ENCODE measurements at places on chromosomes 6 and 20.

DNA sequence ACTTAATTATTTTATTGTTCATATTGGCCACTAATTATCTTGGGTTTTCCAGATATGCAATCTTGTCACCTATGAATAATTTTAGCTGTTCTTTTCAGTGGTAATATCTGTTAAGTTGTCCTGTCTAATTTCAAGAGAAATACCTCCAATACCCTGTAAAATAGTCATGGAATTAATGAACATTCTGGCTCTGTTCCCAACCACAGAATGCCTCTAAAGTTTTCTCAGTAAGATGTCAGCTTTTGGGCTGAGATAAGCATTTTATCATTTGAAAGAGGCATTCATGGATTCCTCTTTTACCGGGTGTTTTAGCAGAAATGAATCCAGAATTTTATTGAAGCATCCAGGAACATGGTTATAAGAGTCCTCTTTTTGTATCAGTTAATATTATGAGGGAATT, 109.3 kb downstream of the WDR27 start:
- no peak for DNase-seq

DNA sequence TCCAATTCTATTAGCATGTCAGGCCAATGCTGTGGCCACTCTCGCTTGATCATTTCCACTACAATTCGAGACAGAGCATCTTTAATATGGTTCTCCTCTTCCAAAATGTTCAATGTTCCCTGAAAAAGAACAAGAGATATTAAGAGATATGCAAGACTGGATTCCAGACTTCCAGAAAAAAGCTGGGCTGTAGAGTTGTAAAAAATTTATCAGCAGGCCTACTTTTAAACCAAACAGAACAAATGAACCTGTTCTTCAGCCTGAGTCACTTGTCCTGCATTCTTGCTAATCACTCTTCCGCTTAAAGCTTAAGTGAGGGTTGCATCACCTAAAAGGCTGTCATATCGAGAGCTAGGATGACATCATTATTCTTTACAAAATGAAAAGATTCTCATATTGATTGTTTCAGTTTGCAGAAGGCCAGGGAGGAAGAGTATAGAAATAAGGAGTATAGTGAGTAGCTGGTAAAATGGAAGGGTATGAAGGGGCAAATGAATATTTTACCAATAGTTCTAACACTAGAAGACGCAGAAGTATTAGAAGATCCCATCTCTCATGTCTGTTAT, 4.9 kb downstream of the XPO5 start:
- no peak for DNase-seq

DNA sequence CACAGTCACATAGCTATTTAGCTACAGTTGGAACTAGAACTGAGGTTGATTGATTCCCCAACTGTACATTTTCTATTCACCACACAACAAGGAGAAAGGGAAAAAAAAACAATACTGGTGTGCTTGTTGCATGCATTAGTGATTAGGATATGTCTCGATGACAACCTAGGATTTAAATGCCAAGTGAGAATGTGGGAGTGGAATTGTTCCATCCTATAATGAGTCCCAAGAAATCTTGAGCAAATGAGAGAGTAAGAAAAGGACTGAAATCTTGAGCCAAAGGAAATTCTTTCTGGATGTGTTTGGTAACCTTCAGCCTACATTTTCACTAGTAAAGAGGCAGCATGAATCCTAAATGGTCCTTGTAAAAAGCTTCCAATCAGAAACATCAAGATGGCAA, 232.7 kb downstream of the HIVEP2 start:
- DNase-seq = no peak

DNA sequence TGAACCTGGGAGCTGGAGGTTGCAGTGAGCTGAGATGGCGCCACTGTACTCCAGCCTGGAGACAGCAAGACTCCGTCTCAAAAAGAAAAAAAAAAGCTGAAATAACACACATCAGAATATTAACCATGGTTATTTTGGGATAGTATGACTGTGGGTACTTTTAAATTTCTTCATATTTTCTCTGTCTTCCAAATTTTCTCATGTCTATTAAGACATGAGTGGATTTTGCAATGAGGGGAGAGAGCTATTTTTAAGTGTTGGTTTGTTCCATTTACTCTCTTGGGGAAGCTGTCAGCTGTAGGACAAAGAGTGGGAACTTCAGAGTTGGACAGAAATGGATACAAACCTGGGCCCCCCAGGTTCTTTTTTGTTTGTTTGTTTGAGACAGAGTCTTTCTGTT, 10.3 kb downstream of the ADISSP start:
- no peak for DNase-seq

GRCh38 chr20:24501764-24502556, 32.5 kb downstream of the SYNDIG1 start:
- peak; percentile 64 for DNase-seq

GRCh38 chr20:9458138-9458796, 56.1 kb upstream of the LAMP5 start:
- no peak for DNase-seq

DNA sequence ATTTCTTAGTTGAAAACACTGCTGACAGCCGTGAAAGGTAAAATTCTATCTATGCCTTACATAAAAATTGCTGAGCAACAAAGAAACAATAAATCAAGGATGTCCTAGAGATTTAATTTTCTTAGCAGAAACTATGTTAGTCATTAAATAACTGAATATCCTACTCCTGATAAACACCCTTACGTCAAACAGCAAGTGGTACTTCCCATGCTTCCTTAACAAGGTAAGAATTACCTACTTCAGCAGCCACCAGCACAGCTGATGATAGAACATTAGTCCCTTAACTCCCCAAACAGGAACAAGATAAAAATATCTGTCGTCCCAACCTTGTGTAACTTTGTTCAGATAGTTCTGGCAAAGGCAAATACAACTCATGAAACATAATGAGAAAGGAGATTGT, 8.7 kb downstream of the SERPINB6 start:
- DNase-seq = no peak

GRCh38 chr20:31669876-31670275, 32.2 kb downstream of the COX4I2 start:
- DNase-seq = no peak

- DNase-seq = no peak
Observed at GRCh38 chr6:52718550-52718949, 44.7 kb downstream of the GSTA2 start.

DNA sequence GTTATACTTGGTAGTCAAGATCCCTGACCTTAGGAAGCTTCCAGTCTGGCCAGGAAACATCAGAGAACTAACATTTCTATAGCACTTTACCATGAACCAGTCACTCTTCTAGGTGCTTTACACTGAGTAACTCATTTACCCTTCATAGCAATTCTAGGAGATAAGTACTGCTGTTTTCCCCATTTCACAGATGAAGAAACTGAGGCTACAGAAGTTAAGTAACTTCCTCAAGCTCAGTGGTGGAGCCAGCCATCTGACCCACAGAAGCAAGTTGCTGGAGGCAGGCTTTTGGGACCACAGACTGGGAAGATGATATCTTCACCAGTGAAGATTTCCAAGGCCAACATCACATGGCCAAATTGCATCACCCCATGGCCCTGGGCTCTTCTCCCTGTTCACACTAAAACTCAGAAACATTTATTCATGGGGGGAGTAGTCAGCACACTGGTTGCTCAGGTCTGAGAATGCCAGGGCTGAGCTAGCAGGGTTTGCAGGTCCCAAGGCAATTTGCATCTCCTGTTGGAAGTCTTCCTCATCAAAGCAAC, 70.3 kb downstream of the UNC5CL start:
- no peak for DNase-seq

DNA sequence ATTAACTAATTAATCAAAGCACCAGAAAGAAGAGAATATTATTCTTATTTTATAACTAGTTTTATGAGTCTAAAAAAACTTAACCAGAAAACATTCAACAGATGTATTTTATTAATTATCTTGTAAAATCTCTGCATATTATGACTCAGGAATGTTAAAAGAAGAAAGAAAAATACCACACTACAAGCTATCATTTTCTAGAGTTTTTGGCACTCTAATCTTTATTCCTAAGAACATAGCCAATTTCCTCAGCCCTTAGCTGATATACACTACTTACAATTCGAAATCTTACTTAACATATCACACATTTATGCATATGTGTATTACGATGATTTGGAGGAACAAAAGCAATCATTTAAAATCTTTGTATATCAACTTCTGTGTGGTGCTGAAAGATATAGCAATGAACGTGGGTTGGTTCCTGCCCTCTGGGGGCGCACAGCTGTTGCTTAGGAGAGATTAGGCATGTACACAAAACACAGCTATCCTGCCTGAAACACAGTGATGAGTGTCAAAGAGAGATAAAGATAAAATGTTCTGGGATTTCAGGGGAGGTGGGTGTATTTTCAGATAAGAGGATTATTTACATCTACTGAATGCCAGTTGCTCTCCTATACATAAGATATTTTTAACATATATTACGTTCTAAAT, 404.5 kb downstream of the SYNE1 start:
- DNase-seq = no peak

- no peak for DNase-seq
Observed at GRCh38 chr6:126811321-126811720, 307.1 kb upstream of the RSPO3 start.

DNA sequence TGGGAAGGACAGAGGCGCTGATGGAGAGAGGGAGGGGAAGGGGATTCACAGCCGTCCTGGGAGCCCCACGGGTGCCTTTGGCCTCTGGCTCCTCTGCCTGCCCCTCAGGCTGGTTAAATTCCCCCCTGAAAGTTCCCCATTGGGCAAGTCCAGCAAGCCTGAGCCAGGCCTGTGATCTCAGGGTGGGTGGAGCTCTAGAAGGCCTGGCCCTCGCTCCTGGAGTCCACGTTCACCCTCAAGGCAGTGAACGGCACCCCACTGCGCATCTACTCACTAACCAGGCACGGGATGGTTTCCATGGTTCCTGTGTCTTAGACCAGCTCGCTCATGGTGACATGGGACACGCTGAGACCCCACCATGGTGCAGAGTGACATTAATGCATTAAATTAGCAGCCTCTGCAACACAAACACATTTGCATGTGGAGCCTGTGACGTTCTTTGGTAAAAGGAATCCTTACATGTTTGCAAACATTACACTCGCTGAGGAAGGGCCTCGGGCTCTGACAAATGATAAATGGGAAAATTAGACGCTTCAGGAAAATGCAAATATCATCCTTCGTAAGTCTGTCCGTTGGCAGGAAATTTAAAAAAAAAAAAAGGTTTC, 452.7 kb downstream of the PREX1 start:
- no peak for DNase-seq

DNA sequence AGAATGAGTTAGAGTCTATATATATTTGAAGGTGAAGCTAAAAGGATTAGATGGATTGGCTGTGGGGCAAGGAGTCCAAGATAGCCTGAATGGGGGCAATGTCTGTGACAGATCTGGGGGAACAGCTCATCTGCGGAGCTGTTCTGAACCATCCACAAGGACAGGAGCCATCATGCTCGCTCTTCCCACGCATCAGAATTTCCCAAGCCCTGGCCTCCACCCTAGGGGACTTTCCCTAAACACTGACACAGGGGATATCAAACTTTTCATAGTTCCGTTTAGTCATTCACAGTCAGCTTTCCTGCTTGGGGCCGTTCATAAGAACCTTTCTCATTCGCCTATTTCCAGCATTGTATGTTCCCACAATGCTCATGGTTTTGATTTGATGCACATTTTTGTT, 37.6 kb upstream of the CCN6 start:
- DNase-seq = no peak

DNA sequence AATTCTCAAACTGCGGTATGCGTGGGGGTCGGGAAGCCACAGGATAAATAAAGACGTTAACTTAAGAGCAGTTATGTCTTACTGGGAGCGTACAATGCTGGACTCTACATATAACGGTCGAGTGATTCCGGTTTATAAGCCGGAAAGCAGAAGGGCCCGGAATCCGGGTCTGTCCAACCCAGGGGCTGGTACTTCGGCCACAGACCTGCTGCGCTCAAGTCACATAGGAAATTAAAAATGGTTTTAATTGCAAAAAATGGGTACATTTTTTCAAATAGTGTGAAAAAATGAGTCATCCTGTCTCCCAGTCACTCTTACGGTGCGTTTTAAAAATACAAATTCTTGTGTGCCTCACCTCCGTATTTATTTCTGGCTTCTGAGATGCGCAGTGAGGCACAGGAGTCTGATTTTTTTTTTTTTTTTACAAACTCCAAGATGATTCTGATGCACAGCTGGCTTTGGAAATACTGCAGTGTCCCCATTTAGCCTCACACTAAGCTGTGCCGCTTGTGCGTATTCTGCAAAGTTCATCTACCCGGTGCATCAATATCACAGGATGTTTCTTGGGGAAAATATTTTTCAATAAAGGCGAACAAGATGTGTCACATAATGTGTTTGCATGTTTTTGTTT, 1.0 kb downstream of the PCIF1 start:
- peak; percentile 47 for DNase-seq

DNA sequence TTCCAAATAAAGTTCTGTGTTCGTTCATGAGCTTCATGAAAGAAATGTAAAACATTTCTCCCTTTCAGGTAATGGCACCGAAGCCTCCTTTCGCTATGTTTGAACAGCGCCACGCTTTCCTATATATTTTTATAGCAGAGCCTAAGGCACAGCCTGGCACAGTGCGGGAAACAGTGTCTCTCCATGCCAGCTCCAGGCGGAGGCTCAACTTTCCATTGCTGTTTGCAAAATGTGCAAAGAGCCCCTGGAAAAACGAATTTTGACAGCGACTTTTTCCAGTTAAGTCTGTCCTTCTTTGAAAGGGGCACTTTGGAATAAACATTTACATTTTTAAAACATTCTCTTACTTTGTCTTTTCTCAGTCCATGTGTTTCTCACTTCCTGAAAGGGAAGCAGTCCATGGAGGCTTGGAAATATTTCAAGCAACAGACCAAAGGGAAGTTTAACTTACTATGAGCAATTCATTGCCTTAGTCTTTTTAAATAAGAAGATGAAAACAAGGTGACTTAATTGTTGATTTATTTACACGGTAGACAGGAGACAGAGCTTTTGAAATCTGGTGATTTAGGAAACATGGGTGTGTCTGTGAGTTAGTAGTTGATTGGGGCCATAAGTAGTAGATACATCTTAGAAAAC, 769 bp downstream of the CCN6 start:
- no peak for DNase-seq

DNA sequence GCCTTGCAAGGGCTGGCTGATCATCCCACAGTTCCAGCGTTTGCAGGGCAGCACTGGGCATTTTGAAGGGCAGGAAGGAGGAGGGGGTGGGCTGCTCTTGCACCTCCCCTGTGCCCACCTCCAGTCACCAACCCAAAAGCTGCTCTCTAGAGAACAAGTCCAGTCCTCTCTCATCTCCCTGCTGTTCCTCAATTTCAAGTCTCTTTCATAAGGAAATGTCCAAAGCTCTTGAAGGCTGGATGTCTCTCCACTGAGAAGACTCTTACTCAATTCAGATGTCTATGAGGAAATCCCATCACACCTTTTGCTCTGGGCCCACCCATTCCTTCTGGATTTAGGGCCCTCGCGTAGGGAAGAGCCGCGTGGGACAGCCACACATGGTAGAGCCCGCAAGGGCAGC, 31.7 kb downstream of the WRNIP1 start:
- DNase-seq = no peak

DNA sequence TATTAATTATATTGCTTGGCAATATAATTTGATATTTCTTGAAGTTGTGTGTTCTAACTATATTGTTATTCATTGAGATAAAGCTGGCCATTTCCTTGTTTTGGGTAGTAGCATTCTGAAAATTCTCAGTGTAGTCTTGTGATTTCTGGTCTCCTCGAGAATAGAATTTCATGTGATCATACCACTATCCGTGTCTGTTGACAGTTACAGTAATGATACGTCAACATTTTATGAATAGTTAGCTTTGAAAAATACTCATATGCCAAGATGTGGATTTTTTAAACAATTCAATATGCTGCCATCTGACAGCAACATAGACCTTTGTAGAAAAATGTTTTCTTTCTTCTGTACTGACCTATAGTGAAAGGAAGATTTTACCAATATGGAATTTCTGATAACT, 723.7 kb upstream of the SLC35B3 start:
- DNase-seq = no peak
